Stimulated activated CD8-positive, alpha-beta memory T cell treated with anti-CD3 and anti-CD28 coated beads, Interleukin-7, amount 100 ng/mL, for 1 hour (primary cell): ENCODE measurements at places on chromosomes 1 and 21.

DNA sequence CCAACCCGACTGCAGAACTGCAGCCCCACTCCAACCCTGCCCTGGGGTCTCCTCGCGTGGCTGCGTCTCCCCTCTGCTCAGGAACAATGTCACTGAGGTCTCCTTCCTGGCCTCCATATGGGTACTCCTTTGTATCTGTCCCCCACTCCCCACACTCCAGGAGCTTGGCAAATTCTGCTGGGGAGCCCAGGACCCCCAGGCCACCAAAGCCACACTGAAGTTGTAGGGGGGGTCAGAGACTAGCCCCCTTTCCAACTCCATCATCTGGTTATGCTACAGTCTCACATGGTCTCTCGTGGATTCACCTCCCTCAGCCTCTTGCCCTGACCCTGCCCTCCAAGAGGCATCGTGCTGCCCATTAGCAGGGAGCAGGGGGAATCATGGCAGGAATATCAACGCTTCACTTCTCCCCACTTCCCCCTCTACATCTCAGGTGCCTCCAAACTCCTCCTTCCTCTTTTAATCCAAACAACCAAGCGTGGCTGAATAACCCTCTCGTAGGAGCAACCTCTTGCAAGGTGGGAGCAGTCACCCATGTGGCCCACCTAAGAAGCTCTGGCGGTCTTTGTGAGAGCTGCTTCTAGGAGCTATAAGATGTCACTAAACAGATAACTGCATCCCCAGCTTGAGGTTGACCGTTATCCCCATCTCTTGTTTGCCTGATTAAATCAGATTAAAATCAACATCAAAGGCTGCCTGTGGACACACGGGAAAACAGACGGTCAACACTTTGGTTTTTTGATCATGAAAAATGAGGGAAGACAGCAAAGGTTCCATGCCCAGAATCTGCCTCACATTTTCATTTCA lies 86.4 kb downstream of the MIS18A start:
- DNase-seq = no peak

DNA sequence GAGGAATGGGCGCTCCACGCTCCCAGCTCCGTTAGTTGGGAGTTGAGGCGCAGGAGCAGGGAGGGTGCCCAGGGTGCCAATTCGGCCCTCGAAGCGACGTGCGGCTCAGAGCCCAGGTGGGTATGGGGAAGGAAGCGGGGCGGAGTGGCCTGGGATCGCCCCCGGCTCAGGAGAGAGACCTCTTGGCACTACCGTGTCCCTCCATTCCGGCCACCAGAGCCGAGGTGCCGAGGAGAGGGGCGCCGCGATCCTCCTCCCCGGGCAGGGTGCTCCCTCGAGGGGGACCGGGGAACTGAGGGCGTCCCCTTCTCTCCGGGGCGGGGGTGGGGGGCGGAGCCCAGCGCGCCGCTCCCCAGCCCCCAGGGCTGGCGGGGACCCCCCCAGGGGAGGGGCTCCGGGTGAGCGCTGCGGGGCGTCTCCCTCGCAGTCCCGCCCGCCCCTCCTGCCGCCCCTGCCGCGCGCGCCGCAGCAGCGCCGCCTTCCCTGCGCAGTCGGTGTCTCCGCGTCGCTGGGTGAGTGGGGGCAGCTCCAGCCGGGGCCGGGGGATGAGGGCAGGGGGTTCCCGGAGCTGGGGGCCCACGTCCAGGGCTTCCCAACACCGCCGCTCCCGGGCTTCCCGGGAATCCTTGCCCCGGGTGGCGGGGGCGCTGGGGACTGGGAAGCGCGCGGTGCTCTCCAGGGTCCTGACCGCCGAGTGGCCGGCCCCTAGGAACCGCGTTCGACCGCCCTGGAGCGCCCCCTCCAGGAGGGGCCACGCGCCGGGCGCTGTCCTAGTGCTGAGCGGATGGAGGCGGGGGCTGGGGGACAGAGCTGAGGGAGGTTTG lies at the start of gene HPCA:
HPCA (plus strand) TSS at position 488 of the 824 bp plus-strand sequence. CDS start 2,408 bp downstream, outside the sequence.
- no peak for DNase-seq

DNA sequence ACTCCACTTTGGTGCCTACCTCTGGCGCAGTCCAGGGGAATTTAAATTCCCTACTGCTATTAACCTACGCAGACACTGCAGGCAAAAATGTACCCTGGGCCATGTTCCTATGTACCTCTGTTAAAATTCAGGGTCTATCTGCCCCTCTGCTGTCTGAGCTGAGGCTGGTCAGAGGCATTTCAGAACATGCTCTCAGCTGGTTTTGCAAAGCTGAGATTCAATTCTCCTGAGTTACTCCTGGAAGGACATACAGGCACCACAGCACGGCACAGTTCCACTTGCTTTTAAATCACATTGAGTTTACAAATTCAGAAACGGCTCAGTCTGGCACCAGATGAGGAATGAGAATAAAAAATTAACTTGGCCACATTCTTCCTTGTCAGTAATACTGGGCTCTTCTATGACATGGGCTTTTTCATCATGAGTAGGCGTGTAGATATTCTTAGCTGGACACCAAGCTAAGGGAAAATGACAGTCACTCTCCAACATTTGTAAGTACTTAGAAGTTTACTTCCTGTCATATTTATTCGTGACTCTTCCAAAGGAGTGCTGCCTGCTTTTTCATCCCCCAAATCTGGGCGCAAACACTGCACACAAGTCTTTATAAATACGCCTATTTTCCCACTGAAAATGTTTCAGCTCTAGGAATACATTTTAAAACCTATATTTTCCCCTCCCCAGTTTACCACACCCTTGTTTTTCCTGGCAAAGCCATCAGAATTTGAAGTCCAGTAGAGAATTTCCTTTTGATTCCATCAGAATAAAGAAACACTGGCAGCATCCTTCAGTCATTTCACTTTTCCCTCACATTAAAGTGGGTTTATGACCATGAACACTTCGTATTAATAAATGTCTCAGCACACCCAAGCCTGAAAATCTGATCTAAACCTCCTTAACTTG lies 1.9 kb downstream of the C1orf198 start:
- no peak for DNase-seq

- DNase-seq = no peak
Measured at GRCh38 chr1:44673675-44674112, 587 bp downstream of the TMEM53 start.

- no peak for DNase-seq
Measured at GRCh38 chr1:31033598-31033997, 31.9 kb downstream of the PUM1 start.
